Daoy (cell line): ENCODE measurements at places on chromosomes 2 and 18.

GRCh38 chr2:159589286-159589685, 27.1 kb downstream of the BAZ2B start:
- DNase-seq = no peak

DNA sequence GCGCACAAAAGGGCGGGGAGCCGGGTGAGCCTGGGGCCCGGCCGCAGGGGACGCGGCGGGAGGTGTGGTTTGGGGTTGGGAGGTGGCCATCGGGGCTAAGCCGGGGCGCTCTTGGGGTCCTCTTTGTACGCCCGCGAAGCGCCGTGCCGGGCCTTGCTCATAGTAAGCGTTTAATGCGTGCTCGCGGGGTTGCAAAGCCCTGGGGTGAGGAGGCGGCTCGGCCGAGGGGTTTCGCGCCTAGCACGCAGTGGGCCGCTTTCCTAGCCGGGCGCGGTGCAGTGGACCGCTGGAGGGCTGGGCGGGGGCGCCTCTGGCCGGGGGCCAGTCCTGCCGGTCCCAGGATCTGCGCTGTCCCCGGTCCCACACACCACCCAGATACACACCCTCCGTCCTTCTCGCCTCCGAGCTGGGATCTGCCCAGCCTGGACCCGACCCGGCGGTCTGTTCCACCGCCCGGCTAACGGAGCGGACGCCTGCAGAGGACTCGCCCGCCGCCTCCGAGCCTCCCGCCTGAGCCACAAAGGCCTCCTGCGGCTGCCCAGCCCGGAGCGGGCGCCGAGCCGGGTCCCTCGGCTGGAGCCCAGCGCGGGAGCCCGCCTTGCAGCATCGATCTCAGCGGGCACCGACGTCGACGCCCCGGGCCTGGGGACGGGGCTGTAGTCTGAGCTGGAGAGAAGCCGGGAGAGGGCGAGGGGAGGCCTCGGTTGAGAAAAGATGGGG, 564 bp downstream of the DPYSL5 start:
- DNase-seq = peak; percentile 55

- DNase-seq = peak; percentile 23
Measured at GRCh38 chr2:200356857-200357384, 50.4 kb downstream of the SPATS2L start.

- no peak for DNase-seq
Measured at GRCh38 chr2:69167469-69167822, 154.5 kb downstream of the ANTXR1 start.

DNA sequence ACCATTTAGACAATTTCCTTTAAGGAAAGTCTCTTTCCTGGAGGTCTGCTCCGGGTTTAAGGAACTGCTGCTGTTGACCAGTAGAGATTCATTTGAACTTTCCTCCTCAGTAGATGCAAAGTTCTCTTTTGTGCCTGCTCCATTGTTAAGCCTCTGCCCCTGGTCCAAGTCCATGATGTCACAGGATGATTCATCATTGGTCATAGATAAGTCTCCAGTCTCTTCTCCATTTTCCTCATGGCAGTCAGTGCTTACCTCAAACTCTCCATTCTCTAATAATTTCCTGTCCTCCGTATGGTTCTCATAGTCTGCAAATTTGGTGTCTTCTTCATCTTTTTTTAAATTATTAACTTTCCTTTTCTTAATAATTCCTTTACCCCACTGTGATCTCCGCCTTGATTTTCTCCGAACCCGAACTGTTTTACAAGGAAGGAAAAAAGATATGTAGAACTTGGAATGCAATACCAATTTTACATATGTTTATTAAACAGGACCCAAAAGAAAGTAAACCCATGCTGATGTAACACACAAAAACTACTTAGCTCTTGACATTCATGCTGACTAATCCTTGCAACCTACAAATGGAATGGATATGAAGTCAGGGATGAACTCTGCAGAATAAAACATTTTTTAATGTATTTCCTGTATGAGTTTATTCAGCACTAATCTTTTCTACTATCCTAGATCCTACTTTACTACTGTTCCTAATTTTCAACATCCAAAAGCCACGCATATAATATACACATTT, 169.1 kb downstream of the ATAD2B start:
- peak; percentile 77 for DNase-seq

GRCh38 chr2:156385242-156385641, 50.9 kb upstream of the GPD2 start:
- no peak for DNase-seq

- no peak for DNase-seq
Measured at GRCh38 chr2:10826026-10826425, 13.4 kb upstream of the PDIA6 start.

GRCh38 chr2:126657636-126658318, 1.8 kb downstream of the GYPC start:
- peak; percentile 91 for DNase-seq

- no peak for DNase-seq
Measured at GRCh38 chr2:141720476-141720875, 410.3 kb downstream of the LRP1B start.

DNA sequence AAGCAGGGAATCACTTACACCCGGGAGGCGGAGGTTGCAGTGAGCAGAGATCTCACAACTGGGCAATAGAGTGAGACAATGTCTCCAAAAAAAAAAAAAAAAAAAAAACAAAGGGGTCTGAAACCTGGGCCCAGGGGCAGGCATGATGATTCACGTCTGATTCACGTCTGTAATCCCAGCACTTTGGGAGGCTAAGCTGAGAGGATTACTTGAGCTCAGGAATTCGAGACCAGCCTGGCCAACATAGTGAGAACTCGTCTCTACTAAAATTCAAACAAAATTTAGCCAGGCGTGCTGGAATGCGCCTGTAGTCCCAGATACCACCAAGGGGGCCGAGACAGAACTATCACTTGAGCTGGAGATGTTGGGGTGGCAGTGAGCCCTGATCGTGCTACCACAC, 30.3 kb downstream of the TEX44 start:
- no peak for DNase-seq

DNA sequence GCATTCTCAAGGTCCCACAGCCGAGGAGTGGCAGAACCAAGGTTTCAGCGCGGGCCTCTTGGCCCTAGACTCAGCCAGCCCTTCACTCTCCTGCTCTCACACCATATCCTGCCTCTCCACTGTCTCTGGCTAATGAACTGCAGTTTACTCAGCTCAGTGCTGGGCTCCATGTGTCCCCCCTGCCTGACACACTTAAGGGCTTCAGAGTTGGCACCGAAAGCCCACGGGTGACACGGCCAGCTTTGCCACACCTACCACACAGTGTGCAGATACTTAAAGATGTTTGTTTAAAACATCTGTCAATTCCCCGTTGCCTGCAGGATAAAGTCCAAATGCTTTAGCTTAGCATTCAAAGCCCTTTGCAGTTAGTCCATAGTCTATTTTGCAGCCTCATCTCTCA, 241.2 kb downstream of the SEPTIN10 start:
- DNase-seq = no peak

- no peak for DNase-seq
Measured at GRCh38 chr2:108916122-108916795, 72.8 kb downstream of the EDAR start.

GRCh38 chr2:84906900-84907714, 1.7 kb downstream of the TMSB10 start:
- DNase-seq = peak; percentile 89

- no peak for DNase-seq
Measured at GRCh38 chr18:79792988-79793355, 4.8 kb upstream of the KCNG2 start.

DNA sequence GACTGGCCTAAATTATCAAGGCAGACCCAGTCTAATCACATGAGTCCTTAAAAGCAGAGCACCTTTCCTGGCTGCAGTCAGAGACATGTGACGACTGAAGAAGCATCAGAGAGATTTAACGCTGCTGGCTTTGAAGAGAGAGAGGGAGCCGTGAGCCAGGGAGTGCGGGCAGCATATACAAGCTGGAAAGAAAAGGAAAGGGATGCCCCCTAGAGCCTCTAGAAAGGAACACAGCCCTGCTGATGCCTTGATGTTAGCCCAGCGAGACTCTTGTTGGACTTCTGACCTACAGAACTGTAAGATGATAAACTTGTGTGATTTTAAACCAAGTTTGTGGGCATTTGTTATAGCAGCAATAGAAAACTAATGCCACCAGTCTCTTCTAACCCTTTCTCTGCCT, 58.1 kb downstream of the HEATR5B start:
- DNase-seq = peak; percentile 8

GRCh38 chr2:144518748-144519596, 947 bp downstream of the ZEB2 start:
- DNase-seq = no peak

DNA sequence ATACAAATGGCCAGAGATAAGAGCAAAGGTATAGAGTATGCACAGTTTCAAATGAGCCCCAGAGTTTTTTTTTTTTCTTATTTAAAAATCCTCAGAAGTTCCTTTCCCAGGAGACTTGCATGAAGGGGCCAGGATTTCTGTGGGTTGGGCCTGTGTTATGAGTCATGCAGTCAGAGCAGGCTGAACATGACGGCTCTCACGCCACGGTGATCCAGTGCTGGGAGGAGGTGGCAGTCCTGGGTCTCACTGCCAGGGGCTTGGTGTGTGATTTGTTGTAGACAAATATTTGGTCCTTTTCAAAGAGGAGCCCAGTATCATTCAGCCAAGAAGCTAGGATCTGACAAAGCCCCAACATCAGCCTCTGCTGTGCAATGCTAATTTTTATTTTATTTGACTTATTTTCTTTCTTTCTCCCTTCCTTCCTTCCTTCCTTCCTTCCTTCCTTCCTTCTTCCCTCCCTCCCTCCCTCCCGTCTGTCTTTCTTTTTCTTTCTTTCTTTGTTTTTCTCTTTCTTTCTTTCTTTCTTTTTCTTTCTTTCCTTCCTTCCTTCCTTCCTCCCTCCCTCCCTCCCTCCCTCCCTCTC, 10.4 kb upstream of the KCNE4 start:
- peak; percentile 96 for DNase-seq

DNA sequence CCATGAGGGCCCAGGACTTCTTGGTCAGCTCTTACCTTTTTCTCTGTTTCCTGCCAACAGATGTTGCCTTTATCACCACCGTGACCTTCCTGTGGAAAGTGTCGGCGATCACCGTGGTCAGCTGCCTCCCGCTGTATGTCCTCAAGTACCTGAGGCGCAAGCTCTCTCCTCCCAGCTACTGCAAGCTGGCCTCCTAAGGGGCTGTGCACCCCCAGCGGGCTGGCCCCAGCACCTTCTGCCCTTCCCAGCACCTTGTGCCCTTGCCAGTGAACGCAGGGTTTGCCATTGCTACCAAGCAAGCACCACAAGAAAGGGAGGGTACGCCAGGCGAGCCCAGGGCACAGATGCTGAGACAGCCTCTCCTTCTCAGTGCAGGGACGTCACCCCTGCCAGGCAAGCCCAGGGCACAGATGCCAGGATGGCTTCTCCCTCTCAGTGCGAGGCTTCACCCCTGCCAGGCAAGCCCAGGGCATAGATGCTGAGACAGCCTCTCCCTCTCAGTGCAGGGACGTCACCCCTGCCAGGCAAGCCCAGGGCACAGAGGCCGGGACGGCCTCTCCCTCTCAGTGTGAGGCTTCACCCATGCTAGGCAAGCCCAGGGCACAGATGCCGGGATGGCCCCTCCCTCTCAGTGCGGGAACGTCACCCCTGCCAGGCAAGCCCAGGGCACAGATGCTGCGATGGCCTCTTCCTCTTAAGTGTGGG, 18.4 kb upstream of the NFATC1 start:
- no peak for DNase-seq

GRCh38 chr2:30404319-30405259, 42.5 kb upstream of the LCLAT1 start:
- no peak for DNase-seq

- DNase-seq = no peak
Measured at GRCh38 chr2:181178130-181178529, 197.7 kb downstream of the UBE2E3 start.

DNA sequence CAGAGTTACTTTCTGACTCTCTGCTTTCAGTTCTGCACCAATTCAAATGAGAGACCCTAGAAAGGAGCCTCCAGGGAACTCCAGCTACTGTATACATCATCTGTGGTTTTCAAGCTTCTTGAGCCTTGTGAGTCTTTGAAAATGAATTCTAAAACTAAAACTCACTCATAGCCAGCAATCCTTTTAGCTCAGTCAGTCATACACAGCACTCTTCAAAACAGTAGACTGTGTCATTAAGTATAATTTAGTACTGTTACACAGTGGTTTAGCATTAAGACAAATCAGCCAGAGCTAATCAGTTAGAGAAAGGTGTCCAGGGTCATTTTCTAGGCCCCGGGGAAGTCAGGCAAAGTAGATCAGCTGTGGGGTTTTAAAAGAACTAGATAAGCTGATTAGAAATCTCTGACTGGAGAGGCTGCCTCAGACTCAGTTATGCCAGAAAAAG, 322.1 kb upstream of the THUMPD2 start:
- DNase-seq = peak; percentile 48

DNA sequence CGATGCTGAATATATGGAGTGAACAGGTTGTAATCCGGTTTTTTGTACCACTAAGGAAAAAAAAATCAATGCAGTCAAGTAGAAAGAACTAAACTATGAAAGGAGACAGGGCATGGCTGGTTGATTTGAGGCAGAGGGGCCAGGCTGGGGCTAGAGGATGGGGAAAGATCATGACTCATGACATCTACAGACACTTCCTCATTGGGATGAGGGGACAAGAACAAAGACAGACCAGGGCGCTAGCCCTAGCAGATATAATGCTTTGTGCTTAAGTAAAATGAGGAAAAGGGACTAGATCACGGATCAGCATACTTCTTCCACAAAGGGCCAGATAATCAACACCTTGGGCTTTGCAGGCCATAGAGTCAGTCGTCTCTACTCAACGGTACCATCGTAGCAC, 55.8 kb downstream of the ST6GAL2 start:
- no peak for DNase-seq

GRCh38 chr18:43501099-43501498, 223.8 kb upstream of the SYT4 start:
- DNase-seq = no peak

DNA sequence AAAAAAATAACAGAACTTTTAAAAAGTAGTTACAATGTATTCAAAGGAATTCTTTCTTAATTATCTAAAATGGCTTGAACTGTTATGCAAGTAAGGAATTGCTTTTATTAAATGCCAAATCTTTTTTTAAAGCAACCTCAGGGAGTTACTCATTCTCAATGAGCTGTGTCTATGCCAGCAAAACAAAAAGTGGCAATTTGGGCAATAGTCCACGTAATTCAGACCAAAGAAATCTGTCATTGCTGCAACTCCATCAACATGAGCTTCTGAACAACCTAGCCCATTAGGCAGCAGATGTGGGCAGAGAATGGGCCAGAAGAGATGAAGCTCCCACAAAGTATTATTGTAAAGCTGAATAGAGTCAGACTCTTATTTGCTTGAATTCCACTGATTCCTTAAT, 118.4 kb downstream of the ALK start:
- peak; percentile 30 for DNase-seq

DNA sequence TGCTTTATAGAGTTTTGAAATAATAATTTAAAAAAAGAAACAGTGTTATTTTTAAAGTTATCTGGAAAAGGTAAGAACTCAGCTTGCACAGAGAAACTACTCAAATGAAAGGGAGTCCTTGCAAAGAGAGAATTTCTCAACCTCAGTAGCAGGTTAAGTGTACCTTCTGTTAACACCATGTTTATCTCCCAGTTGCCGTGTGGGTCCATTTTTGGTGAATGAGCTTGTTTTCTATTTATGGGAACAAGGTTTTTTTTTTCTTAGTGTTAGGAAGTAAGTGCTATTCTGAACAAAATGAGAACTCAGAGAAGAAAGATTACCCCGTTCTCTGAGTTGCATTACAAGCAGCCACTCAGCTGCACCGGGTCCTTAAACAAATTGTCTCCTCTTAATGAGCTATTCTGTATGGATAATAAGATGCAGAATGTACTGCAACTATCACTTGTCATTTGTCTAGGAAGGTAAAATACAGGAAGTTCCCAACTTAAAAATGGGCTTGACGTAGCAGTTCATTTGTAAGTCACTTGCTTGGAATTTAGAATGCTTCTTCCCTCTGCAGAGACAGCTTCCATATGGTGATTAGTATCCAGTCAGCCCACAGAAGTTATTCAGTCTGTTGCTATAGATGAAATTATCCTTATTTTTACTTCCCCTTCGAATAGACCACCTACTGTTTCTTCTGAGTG, 74.9 kb downstream of the LTBP1 start:
- peak; percentile 28 for DNase-seq
